ENCODE measurements at places on chromosomes 5 and 9.

GRCh38 chr9:32875242-32875641 lies 91.9 kb downstream of the TMEM215 start:
- DNase-seq, result no peak

GRCh38 chr5:43145071-43145470 lies 24.4 kb downstream of the ZNF131 start:
- DNase-seq, result no peak

DNA sequence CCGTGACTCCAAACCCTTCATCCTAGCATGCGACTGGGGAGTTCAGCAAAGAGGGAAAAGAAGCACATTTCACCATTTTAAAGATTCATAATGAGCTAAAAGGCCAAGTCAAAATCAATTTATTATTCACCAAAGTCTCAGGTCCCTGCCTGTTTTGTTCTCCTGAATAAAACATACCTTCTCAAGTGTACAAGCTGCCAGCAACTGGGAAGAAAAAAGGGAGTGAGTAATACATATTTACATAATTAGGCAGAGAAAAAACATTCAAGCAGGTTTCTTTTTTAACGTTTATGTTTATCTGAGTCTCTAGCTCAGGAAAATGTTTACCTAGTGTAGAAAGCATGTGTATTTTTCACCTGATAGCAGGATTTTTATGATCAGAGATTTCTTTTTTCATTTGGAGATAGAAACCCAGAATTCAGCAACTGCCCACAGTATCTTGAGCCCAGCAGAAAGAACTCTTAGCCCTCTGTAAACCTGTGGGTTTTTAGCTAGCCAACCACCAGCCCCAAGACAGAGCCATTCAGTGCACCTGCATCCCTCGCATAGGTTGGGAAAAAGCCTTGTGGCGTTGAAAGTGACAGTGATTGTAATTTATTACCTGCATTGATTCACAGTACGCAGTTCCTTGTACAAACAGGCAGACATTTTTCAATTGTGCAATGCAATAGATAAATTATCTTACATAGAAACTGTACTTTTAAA lies 117.9 kb upstream of the GRIA1 start:
- DNase-seq, result no peak

- no peak for DNase-seq
Observed at GRCh38 chr5:154728939-154729588, 26.1 kb upstream of the LARP1 start.

- DNase-seq, result no peak
Observed at GRCh38 chr9:109705515-109705914, 74.5 kb upstream of the PALM2AKAP2 start.

- DNase-seq, result no peak
Observed at GRCh38 chr9:8686516-8686915, 886.9 kb upstream of the DMAC1 start.

DNA sequence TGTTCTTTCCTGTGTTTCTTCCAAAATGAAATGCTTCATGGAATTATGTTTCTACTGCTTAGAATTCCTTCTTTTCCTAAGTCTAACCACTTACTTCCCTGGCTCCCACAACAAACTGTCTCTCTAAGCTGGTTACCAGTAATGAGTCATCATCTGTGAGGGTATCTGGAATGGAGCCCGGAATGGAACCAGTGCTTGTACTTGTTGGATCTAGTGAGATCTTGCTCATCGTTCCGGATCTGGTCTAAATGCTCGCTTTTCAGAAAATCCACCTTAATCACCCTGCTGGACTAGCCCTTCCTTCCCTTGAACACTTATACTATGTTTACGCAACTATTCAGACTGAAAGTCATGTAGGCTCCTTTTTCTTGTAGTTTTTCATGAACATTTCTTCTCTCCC lies 184.8 kb downstream of the PBX3 start:
- DNase-seq, result no peak

- no peak for DNase-seq
Observed at GRCh38 chr5:120382833-120383232, 81.3 kb upstream of the PRR16 start.

DNA sequence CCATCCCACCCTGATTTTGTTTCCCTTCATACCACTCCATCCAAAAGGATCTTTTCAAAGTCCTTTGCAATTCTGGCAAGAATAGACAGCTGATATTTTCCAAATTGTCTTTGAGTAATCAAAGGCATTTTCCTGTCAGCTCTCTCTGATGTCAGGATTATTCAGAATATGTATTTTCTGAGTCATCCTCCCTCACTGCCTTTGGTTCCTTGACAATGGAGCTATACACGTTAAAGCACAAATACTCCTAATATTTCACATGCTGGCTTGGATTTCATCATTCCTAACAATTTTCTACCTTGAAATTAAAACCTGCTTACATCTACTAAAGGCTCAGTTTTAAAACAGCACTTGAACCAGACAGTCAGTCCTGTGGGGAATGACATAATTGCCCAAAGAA lies 379.4 kb downstream of the GADD45G start:
- DNase-seq, result no peak

GRCh38 chr5:149712439-149713147 lies 17.5 kb upstream of the PPARGC1B start:
- no peak for DNase-seq

DNA sequence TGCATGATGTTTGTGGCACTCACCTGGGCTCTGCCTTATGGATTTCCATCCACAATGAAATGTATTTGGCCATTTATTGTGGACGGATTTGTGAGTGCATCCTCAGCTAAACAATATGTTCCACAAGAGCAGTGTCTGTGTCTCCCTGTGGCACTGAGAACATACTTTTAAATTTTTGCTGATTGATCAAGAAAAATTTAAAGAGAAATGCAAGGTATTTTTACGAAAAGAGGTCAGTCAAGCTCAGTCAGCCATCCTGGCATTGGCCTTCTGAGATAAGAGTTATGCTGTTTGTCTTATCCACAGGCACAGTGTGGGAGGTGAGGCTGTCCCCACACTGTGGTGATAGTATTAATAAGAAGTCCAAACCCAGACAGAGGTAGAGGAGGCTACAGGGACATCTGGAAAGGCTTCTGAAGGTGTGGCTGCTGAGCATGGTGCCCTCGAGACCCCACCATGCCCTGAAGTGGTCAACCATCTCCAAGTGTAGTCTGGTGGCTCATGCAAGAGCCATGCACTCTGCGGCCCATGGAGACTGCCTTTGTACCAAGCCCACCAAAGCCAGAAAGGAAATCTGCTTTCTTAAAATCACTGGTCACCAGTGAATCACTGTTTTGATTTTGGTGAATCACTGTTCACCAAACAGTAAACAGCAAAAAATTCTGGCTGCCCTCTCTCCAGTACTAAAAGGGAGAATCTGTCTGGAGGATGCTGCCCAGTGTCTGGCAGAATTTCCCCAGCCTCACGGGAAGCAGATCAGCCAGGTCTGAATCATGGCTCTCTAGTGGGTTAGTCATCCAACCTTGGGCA lies 28.8 kb downstream of the SPOCK1 start:
- DNase-seq, result no peak

GRCh38 chr5:138705567-138705966 lies 47.7 kb upstream of the CTNNA1 start:
- DNase-seq, result no peak

GRCh38 chr5:135880801-135881200 lies 14.8 kb downstream of the IL9 start:
- no peak for DNase-seq

GRCh38 chr5:36642089-36642488 lies 35.7 kb downstream of the SLC1A3 start:
- DNase-seq, result no peak

DNA sequence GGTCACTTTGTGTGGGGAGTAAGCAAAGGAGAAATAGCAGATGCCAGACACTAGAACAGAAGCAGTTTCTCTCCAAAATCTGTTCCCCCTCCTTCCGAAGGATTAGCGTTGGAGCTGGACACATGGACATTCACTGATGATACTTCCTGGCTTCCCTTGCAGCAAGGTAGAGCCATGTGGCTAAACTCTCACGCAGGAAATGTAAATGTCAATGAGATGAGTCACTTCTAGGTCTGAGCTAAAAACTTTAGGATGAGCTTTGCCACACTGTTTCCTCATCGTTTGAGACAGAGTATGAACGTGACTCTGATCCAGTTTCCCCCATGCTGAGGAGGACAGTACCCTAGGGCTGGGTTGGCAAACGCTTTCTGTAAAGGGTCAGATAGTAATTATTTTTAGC lies 5.1 kb downstream of the BHMT2 start:
- DNase-seq, result no peak
